Stromal cell of bone marrow (primary cell): ENCODE measurements at places on chromosomes 2 and 18.

GRCh38 chr18:43800584-43800983 is 523.3 kb upstream of the SYT4 start:
- no peak for DNase-seq

GRCh38 chr2:100527440-100528015 is 35.3 kb upstream of the PDCL3 start:
- no peak for DNase-seq

DNA sequence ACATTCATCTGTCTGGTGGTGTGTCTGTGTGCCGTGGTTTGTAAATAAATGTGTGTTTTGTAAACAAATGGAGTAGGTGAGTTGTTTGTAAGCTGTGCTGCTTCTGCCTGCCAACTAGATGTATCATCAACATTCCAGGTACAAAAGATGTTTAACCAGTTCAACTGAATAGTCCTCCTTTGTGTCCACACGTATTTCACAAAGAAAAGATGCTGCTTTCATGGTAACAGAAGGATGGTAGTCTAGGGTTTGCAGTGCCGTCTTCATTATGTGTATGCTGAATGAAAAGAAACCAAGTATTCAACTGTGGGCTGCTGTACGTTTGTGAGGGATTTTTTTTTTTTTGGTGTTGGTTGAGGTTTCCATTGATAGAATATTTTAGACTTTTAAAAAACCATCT is 72.1 kb downstream of the CAMKMT start:
- DNase-seq, result no peak

- DNase-seq, result no peak
Measured at GRCh38 chr2:218867900-218868299, 8.3 kb downstream of the WNT6 start.

- no peak for DNase-seq
Measured at GRCh38 chr18:55179835-55180234, 220.6 kb upstream of the CCDC68 start.

DNA sequence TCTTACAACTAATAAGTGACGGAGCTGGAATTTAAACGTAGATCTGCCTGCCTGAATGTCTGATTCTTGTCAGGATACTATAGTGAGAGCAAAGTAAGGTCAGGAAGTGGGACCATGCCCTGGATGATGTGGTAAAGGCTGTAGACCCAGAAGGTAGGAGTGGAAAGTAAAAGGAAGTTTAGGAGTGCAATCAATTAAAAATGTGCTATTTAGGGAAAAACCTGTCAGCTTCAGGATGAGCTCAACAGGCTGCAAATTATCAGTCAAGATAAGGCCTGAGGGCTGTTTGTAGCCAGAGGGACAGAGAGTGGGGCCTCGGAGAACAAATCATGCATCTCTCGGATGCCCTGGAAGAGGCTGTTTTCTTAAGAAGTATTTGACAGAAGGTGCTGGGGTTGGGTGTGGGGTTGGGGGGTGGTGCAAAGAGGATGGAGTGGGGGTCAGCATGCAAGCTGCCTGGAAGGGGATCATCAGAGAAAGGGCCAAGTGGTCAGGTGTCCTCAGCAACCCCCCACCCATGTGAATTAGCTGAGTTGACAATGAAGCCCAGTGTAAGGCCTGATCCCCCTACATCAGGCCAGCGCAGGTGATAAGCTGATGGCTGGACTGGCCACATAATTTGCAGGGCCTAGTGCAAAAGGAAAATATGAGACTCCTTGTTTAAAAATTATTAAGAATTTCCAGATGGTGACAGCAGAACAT is 53.2 kb upstream of the MAPRE3 start:
- DNase-seq, result no peak

GRCh38 chr2:134366359-134366758 is 112.5 kb downstream of the MGAT5 start:
- no peak for DNase-seq

DNA sequence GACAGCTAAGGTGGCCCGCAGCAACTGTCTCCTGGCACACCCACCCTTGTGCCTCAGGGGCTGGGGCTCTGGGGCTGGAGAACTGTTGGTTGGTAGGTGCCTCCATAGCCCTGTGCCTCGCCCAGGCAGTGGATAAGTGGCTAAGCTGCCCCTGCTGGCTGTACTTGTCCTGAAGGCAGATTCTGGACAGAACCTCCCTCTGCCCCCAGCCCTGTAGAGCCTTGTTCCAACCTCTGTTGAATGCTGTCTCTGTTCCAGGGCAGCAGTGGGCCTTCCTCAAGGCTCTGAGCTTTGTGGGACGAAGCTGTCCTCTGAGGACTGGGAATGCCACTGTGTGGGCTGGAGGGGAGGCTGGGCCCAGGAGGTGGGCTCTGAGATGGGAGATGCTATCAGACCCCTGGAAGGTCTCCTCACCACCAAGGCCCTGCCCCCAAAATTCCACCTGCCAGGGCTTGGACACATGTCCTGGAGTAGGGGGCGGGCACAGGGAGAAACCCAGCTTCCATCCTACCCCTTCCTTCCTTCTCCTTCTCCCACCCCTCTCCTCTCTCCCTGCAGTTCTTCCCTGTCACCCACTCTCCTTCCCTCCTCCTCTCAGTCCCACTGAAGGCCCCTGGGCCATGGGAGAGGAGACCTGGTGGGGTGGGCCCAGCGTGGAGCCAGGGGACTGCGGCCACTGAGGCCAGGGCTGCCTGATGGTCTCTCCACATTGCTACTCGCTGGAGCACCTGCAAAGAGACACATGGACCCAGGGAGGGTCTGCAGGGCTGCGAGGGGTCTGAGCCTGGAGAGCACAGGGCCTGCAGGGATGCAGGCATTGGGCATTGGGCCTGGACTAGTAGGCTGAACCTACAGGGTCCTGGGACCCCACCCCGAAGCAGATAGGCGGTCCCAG is 1.7 kb upstream of the PDCD1 start:
- no peak for DNase-seq
